ENCODE measurements at places on chromosomes 5 and 9. TPM values are rescaled to one million over a fixed set of nuclear protein-coding genes. Genes with fewer than 3 reads are reported as not detected.

Gene HRCT1
- total RNA-seq = 6.2 TPM

Gene MLANA
- total RNA-seq = not detected

Gene WWC1
- 2.2 TPM for total RNA-seq

Gene MSX2
- total RNA-seq = 2.3 TPM

Gene CTXN3
- not detected for total RNA-seq

Gene RMRP
- 15,093 TPM for total RNA-seq

Gene KCNT1
- total RNA-seq = 3.3 TPM

Gene SLC46A2
- not detected for total RNA-seq

Gene PAEP
- not detected for total RNA-seq

Gene PAM
- 1,051 TPM for total RNA-seq

Gene TPD52L3
- not detected for total RNA-seq

Gene CACNA1B
- total RNA-seq = 0.19 TPM

Gene PCDHB4
- 0.80 TPM for total RNA-seq

Gene UNC13B
- total RNA-seq = 21.6 TPM

Gene GNE
- total RNA-seq = 11.7 TPM

Gene LHFPL2
- 5.0 TPM for total RNA-seq

Gene RANBP3L
- 0.47 TPM for total RNA-seq

Gene ROR2
- 0.74 TPM for total RNA-seq

Gene GRAMD2B
- 24.6 TPM for total RNA-seq

Gene ADAMTS2
- total RNA-seq = 4.6 TPM

Gene TAL2
- total RNA-seq = not detected

Gene PIP5KL1
- 0.85 TPM for total RNA-seq

Gene ANKRD31
- 0.11 TPM for total RNA-seq

Gene KCNIP1
- total RNA-seq = 0.16 TPM

Gene HTR1A
- not detected for total RNA-seq

Gene FGF10
- total RNA-seq = 0.47 TPM

Gene SHC3
- total RNA-seq = 0.96 TPM

Gene IFNA2
- not detected for total RNA-seq

Gene AHRR
- total RNA-seq = 1.4 TPM

Gene SMIM33
- not detected for total RNA-seq

Gene C1QTNF2
- 1.4 TPM for total RNA-seq

Gene ZNF366
- total RNA-seq = 8.1 TPM

Gene CDH9
- total RNA-seq = not detected

Gene TAF1L
- total RNA-seq = not detected

Gene OLFM1
- 10.0 TPM for total RNA-seq

Gene SETD9
- total RNA-seq = 16.3 TPM

Gene TSC1
- 52.8 TPM for total RNA-seq

Gene PRLR
- 0.66 TPM for total RNA-seq

Gene OTP
- not detected for total RNA-seq

Gene NTNG2
- total RNA-seq = 1.9 TPM

Gene TEX48
- total RNA-seq = not detected

Gene PTGER4
- total RNA-seq = 6.2 TPM

Gene KCNN2
- 7.2 TPM for total RNA-seq

Gene EMB
- total RNA-seq = 16.6 TPM

Gene HTR4
- 0.99 TPM for total RNA-seq

Gene NMUR2
- total RNA-seq = not detected

Gene CEP72
- 1.7 TPM for total RNA-seq

Gene THBS4
- total RNA-seq = 51.4 TPM

Gene MGAT4B
- total RNA-seq = 98.7 TPM

Gene FAM221B
- total RNA-seq = not detected

Gene CATSPER3
- 0.49 TPM for total RNA-seq

Gene ASB6
- 9.0 TPM for total RNA-seq
